NCI-H460 (cell line): ENCODE measurements at places on chromosomes 1 and 21.

DNA sequence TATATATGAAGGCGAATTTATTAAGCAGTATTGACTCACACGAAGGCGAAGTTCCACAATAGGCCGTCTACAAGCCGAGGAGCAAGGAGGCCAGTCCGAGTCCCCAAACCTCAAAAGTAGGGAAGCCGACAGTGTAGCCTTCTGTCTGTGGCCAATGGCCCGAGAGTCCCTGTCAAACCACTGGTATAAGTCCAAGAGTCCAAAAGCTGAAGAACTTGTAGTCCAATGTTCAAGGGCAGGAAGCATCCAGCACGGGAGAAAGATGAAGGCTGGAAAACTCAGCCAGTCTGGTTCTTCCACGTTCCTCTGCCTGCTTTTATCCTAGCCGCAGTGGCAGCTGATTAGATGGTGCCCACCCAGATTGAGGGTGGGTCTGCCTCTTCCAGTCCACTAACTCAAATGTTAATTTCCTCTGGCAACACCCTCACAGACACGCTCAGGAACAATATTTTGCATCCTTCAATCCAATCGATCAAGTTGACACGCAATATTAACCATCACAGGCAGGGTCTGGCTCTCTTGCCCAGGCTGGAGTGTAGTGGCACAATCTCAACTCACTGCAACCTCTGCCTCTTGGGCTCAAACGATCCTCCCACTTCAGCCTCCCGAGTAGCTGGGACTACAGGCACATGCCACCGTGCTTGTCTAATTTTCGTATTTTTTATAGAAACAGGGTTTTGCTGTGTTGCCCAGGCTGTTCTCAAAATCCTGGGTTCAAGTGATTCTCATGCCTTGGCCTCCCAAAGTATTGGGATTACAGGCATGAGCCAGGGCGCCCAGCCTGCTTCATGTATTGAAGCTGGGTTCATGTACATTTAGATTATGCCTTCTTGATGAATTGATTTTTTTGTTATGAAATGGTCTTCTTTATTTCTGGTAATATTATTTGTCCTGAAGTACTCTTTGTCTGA is 85.3 kb downstream of the DHRS3 start:
- no peak for DNase-seq

- DNase-seq = no peak
Measured at GRCh38 chr21:29056005-29056404, 17.4 kb downstream of the CCT8 start.

GRCh38 chr1:115237507-115237906 is 100.5 kb downstream of the NGF start:
- DNase-seq = no peak

DNA sequence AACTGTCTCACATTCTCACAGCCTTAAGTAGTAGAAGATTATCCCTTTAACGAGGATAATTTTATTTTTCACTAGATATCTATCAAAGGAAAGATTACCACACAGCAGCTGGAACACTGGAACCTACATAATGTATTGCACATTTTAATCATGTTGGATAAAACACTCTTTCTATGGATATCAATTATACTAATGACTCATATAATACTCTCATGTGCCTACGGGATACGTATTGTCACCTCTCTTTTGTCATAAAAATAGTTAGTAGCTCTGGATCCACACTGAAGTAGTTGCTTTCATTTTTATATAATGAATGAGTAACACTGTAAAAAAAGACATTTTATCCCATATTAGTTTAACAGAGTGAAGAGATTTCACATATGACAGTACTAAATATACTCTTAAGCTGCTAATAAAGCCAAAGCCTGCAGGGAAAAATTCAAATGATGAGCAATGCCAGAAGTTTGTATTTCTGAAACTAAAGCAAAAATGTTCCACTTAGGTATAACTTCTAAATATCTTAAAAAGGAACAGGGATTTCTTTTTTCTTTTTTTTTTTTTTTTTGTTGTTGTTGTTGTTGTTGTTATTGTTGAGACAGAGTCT is 408.7 kb upstream of the PKN2 start:
- no peak for DNase-seq

DNA sequence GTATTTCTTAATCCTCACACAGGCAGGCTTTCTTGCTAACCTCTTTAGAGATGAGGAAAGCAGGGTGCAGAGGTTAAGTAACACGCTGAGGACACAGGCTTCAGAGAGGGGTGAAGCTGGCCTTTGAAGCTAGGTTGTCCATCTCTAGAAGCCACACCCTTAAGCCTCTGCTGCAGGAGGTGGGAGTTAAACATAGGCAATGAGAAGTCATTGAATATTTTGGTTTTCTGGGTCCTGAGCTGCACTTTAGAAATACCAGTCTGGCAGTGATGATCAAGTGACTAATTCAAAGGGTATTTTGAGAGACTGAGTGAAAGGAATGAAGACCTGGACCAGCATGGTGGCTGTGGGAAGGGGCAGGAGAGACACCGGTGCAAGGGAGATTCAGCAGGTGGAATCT is 9.9 kb downstream of the KCNJ15 start:
- DNase-seq = no peak
